Cortex of kidney (tissue), 1 donor: ENCODE measurements at places on chromosomes 16 and 17.

DNA sequence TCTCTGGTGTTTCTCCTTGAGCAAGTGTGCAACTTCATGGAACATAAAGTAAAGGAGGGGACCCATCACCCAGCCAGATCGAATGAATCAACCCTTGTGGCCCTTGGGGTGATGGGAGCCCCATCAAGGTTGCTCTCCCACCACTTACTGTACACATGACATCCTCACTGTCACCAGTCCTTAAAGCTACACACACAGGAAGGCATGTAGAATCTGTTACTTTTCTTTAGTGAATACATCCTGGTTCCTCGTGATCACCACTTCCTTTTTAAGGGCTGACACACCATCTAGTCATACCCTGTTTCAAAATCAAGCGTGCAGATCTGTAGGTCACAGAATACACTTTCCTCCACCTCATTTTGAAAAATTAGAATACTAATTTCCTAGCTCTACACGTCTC is 22.6 kb upstream of the MPHOSPH6 start:
- DNase-seq: no peak

- no peak for DNase-seq
Measured at GRCh38 chr17:72877348-72877747, 215.1 kb downstream of the SLC39A11 start.

DNA sequence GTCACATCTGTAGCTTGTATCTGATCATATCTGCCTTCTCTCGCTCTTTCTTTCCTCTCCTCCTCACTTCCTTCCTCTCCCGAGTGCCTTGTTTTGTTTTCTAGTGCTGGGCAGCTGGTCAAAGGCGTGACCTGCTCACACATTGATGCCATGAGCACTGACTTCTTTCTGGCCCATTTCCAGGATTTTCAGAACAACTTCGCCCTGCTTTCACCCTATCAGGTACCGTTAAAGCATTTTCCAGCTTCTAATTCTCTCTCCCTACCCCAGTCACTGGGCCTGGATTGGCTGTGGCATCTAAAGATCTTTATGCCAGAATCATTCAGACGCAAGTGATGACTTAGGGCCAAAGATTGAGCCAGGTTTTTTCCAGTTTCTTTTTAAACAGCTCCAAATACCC is 55.5 kb downstream of the OTOA start:
- no peak for DNase-seq

DNA sequence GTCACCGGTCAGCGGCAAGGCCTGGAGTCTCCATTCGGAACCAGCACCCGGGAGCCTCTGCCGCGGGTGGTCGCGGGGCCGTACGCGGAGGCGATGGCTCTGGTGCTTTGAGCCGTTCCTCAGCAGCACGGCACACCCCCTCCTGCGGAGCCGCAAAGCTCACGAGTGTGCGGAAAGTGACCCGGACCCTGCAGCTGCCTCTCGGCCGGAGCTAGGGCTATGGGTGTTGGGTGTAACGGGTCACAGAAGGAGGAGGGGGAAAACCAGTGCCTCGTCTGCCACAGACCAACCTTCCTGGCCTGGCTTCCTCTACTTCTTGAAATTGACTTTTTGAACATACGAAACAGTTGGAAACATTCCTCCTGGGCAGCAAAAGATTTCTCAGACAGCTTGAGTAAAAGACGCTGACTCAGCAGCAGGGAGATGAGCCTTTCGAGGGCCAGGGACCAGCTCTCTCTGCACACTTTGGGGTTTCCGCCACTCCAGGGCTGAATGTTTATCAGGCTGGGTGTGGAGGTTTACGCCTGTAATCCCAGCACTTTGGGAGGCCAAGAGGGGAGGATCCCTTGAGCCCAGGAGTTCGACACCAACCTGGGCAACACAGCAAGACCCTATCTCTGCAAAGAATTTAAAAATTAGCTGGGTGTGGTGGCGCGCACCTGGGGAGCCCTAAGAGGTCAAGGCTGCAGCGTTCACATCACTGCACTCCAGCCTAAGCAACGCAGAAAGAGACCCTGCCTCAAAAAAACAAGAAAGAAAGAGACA is 26.4 kb upstream of the PITPNA start:
- no peak for DNase-seq

DNA sequence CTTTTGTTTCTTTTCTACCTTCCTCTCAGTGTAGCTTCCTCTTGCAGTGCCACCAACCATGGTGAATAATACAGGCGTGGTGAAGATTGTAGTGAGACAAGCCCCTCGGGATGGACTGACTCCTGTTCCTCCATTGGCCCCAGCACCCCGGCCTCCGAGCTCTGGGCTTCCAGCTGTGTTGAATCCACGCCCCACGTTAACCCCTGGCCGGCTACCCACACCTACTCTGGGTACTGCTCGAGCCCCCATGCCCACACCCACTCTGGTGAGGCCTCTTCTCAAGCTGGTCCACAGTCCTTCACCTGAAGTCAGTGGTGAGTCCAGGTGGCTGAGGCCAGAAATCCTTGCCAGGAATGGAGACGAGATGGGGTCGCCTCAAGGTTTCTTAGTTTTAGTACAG is 23.9 kb downstream of the SRCAP start:
- DNase-seq: no peak

GRCh38 chr17:67105213-67105612 is 60.9 kb downstream of the CACNG1 start:
- DNase-seq: no peak

- no peak for DNase-seq
Measured at GRCh38 chr16:88057656-88058055, 106.4 kb downstream of the BANP start.

DNA sequence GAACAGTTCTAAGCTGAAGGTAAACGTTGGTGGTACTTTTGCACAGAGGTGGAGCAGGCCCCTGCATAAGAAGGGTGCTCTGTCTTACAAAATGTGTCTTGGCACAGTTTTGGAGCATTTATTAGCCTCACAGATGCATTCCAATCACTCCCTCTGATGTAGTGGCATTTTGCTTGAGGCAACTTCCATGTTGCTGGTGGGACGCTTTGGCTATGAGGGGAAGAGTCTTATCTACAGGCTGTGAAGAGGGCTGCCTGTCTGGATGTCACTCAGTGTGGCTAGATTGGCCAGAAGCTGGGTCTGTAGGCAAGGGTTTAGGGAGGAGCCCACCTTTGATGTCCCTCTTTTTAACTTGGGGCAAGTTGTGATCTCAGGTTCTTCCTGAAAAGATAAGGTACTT is 2.6 kb upstream of the RARA start:
- DNase-seq: no peak

- DNase-seq: no peak
Measured at GRCh38 chr16:57950382-57950781, 20.5 kb downstream of the CNGB1 start.

DNA sequence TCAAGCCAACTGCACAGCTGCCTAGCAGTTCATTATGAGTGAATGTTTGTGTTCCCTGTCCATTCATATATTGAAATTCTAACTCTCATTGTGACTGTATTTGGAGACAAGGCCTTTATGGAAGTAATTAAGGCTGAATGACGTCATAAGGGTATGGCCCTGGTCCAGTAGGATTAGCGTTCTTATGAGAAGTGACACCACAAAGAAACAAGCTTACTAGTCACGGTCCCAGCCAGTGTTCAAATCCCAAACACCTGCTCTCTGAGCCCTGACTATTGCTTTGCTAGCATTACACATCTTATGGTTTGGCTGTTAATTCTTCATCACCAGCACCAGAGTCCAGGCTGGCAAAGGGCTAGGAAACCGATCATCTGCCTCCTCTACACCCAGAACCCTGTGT is 2.2 kb downstream of the ZNF668 start:
- no peak for DNase-seq

- no peak for DNase-seq
Measured at GRCh38 chr17:4583782-4584100, 588 bp upstream of the SMTNL2 start.

DNA sequence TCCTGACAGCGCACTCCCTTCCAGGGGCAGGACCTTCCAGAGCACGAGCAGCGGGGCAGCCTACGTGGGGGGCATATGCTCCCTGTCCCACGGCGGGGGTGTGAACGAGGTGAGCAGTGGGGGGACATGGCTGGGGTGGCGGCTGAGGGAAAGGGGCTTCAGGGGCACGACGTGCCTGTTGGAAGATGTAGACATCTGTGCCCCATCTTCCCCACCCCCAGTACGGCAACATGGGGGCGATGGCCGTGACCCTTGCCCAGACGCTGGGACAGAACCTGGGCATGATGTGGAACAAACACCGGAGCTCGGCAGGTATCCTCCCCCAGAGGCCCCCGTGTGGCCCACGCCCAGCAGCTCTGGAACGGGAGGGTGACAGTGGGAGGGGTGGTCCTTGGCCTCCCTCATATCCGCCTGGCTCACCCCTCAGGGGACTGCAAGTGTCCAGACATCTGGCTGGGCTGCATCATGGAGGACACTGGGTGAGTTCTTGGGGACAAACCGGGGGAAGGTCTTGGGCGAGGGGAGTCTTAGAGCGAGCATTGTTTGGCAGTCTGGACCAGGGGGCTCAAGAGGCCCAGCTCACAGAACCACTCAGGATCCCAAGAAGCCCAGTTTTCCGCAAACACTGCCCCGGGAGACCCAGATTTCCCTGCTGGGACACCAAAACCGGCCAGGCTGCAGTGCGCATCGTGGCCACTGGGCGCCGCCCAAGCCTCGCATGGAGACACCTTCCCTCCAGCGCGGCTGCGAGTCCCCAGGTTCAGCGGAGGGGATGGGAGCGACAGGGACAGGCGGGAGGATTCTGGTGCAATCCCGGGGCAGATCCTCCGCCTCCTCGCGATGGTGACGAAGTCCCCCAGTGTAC is 15.7 kb downstream of the ADAM11 start:
- no peak for DNase-seq

DNA sequence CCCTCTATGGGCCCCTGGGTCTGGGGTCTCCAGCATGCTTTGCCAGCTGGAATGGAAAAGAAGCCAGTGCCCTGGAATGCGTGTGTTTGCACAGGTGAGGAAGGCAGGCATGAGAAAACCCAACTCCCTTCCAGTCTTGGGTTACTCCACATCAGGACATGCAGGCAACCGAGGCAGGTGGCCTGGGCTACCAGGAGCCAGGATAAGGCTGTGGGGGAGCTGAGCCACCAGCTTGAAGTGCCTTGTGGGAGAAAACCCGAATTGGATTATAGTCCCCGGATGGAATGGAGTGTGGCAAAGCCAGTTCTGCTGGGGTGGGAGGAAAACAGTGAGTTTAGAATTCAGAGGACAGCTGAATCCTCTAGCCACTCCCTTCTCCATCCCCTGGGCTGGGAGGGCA is 7.2 kb downstream of the SRCIN1 start:
- DNase-seq: no peak

- DNase-seq: no peak
Measured at GRCh38 chr17:81405411-81405872, 10.2 kb downstream of the BAHCC1 start.

GRCh38 chr16:85103114-85104079 is 8.9 kb downstream of the CIBAR2 start:
- no peak for DNase-seq

GRCh38 chr17:51050291-51051033 is 70.2 kb downstream of the SPAG9 start:
- DNase-seq: no peak

- no peak for DNase-seq
Measured at GRCh38 chr17:70668276-70668937, 499.1 kb downstream of the KCNJ2 start.

GRCh38 chr16:58264961-58265479 is 29.8 kb downstream of the PRSS54 start:
- DNase-seq: no peak

- DNase-seq: no peak
Measured at GRCh38 chr16:28990375-28991040, 5.7 kb downstream of the LAT start.

GRCh38 chr16:27500801-27501200 is 48.9 kb downstream of the GTF3C1 start:
- no peak for DNase-seq

GRCh38 chr16:9047689-9048301 is 43.6 kb upstream of the HAPSTR1 start:
- DNase-seq: no peak

- DNase-seq: no peak
Measured at GRCh38 chr16:54289945-54290832, 3.6 kb upstream of the IRX3 start.

- DNase-seq: no peak
Measured at GRCh38 chr17:80223838-80224497, 3.7 kb downstream of the SLC26A11 start.

DNA sequence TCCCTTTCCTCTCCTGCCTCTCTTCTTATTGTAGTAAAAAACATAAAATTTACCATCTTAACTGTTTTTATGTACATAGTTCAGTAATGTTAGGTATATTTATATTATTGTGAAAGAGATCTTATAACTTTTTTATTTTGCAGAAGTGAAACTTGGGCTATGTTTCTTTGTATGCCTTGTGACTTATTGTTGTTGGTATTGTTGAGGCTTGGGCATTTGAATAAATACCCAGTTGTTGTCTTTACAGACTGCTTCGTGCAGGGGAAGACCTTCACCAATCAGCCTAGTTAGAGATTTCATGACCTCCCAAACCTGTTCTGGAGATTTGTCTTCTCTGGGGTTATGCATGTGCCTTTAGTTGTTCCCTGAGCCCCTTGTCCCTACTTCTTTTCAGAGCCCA is 31.9 kb downstream of the REXO5 start:
- DNase-seq: no peak

DNA sequence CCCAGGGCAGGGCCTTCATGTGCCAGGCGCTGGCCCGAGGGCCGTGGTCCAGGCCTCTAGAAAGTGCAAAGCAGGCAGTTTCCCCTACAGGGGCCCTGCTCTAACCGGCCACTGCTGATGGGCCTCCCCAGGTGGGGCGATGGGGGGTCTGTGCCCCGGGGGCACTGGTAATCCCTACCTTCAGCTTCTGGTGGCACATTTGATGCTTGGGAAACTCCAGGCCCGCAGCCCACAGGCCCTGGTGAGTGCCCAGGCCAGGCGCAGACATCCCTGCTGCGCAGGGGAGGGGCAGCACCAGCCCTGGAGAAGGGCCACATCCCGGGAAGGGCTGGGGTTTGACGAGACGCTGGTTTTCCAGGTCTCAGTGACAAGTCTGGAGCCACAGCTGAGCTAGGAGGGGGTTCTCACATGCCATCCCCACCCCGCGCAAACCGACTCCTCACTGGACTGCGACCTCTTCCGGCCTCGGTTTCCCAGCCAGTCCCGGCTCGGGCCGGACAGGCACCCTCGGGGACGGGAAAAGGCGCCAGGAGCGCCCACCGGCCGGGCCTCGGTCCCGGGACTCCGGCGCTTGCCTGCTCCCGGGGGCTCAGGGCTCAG is 1.6 kb downstream of the DOC2B start:
- DNase-seq: no peak

GRCh38 chr16:84501077-84501735 is 3.3 kb downstream of the MEAK7 start:
- DNase-seq: no peak

DNA sequence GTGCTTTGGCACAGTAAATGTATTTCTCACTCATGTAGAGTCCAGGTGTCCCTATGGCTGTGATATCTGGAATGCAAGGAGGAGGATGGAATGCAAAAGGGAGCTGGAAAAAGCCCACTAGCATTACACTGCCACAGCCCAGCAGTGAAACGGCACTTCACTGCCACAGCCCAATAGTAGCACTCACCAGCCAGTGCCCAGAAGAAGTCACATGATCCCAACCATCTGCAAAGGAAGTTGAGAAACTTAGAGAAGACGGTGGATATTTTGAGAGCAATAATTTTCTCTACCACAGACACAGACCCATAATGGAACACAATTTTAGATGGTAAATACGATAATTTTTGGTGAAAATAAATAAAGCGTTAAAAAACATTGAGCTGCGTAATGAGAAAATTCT is 51.8 kb downstream of the C16orf82 start:
- no peak for DNase-seq
